Naive thymus-derived CD4-positive, alpha-beta T cell (primary cell): ENCODE measurements at places on chromosomes 13 and 19.

GRCh38 chr19:35784503-35785338, 9.4 kb downstream of the ARHGAP33 start:
- no peaks in the 10 kb centered on the region for H3K27me3 ChIP-seq
- no peak overlapping the region for H3K27ac ChIP-seq
- H3K36me3 ChIP-seq, result peaks cover 22% of the 10 kb centered on the region
- no peaks in the 10 kb centered on the region for H3K4me1 ChIP-seq
- DNase-seq, result no peak
- H3K4me3 ChIP-seq, result no peak overlapping the region

- H3K27ac ChIP-seq, result no peak overlapping the region
- H3K4me1 ChIP-seq, result no peaks in the 10 kb centered on the region
- no peaks in the 10 kb centered on the region for H3K27me3 ChIP-seq
- DNase-seq, result no peak
- H3K4me3 ChIP-seq, result no peak overlapping the region
These were observed 113.8 kb downstream of the IRS2 start for GRCh38 chr13:109672545-109672944.

DNA sequence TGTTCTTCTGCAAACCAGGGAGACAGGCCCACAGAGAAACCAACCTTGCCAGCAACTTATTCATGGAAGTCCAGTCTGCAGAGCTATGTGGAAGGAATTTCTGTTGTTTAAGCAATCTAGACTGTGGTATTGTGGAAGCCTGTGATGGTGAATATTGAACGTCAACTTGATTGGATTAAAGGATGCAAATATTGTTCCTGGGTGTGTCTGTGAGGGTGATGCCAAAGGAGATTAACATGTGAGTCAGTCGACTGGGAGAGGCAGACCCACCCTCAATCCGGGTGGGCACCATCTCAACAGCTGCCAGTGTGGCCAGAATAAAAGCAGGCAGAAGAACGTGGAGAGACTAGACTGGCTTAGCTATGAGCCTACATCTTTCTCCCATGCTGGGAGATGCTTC, 606.0 kb downstream of the EFNB2 start:
- H3K27ac ChIP-seq, result no peak overlapping the region
- no peaks in the 10 kb centered on the region for H3K27me3 ChIP-seq
- H3K36me3 ChIP-seq, result no peaks in the 10 kb centered on the region
- DNase-seq, result no peak
- H3K4me1 ChIP-seq, result no peaks in the 10 kb centered on the region

- H3K36me3 ChIP-seq, result no peaks in the 10 kb centered on the region
- H3K4me1 ChIP-seq, result no peaks in the 10 kb centered on the region
- no peak for DNase-seq
- H3K27ac ChIP-seq, result no peak overlapping the region
- no peak overlapping the region for H3K4me3 ChIP-seq
These were observed 86.6 kb downstream of the FLT1 start for GRCh38 chr13:28408235-28408848.

DNA sequence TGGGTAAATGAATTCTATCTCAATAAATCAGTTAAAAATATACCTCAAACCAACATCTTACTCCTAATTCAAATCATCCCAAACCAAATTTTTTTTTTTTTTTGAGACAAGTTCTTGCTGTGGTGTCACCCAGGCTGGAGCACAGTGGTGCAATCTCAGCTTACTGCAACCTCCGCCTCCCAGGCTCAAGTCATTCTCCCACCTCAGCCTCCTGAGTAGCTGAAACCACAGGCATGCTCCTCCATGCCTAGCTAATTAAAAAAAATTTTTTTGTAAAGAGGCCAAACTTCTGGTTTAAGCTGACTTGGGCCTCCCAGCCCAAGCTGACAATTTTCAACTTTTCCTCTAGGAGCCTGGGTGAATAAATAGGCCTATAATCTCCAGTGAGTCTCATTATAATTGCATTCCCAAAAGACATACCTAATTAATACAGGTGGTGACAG, 22.1 kb upstream of the OLFM2 start:
- H3K27ac ChIP-seq, result no peak overlapping the region
- no peaks in the 10 kb centered on the region for H3K4me1 ChIP-seq
- no peak overlapping the region for H3K4me3 ChIP-seq
- DNase-seq, result no peak

GRCh38 chr13:69903081-69903480, 204.5 kb upstream of the ATXN8OS start:
- no peak for DNase-seq
- H3K27me3 ChIP-seq, result no peaks in the 10 kb centered on the region
- no peaks in the 10 kb centered on the region for H3K4me1 ChIP-seq
- no peak overlapping the region for H3K27ac ChIP-seq
